Colonic mucosa (tissue), 4 donors: ENCODE measurements at places on chromosomes 6 and 20.
A peak's percentile ranks its signal among the peaks of the same experiment; 100 is the strongest.

- DNase-seq, result peak; percentile 89
These were observed 4.8 kb downstream of the TRIM10 start for GRCh38 chr6:30156262-30156599.

- no peak for DNase-seq
These were observed 1.8 kb upstream of the NTSR1 start for GRCh38 chr20:62706857-62707256.

GRCh38 chr6:109306733-109307132 lies 75.5 kb downstream of the CD164 start:
- no peak for DNase-seq

GRCh38 chr6:45843848-45844521 lies 171.7 kb downstream of the CLIC5 start:
- no peak for DNase-seq

GRCh38 chr20:25218492-25218891 lies 23.0 kb downstream of the ENTPD6 start:
- DNase-seq, result no peak

DNA sequence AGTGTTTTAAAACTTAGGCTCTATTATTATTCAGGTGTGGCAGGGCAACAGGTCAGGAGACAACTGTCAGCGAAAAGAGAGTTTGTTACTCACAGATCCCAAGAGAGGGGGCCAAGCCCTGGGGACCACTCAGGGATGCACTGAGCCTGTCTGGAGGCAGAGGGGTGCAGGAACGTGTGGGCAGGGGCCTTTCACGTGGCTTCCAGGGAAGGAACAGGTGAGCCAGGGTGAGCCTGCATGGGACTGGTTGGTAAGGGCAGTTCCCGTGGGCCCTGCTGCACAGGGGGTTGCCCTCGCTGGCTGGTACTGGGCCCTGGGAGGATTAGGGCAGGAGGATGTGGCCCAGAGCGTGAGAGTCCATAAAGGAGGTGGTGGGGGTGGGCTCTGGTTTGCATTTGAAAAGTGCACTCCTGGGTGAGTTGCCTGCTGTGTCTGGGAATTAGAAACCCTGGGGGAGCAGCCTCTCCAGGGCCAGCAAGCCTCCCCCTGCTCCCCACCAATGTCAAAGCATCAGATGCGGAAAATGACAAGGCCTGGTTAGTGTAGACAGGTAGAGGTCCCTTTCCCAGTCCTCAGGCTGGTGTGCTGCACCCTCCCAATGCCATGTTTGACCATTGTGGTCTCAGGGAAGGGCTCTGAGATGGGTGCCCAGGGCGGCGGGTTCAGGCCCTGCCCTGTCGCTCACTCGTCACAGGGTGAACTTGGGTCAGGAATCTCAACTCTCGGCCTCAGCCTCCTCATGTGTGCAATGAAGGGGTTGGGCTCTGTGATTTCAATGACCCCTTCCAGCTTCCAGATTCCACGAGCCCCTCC lies 127.4 kb upstream of the RPS6KA2 start:
- DNase-seq, result no peak

GRCh38 chr6:14784596-14785492 lies 461.0 kb upstream of the JARID2 start:
- no peak for DNase-seq

DNA sequence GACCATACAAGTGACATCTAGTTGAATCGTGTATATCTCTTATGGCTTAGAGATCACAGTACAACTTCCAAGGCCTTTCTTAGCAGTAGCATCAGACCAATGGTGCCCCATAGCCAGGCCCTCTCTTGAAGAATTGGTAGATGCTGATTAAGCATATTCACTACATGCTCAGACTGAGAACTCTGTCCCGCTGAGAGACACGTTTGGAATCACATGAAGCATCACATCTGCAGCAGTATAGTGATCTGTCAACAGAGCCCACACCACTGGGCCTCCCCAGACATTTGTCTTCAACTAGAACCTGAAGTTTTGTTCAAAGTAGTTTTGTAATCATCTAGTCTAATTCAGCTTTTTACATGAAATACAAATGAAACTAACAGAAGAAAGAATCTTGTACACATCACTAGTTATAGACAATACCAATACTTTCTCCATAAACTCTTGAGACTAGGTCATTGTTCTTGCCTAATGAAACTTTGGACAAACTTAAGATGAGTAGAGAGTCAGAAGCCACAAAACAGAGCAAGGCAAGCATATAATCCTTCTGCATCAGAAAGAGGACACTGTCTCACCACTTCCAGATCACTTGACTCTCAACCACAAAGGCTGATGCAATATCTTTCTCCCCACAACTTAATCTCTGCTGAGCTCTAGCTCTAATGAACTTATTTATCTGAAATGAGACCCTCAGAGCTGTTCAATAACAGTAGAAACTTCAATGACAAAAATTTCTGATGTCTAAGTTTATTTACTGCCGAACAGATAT lies 182.7 kb downstream of the TBX18 start:
- DNase-seq, result no peak
